ENCODE measurements at places on chromosomes 3 and 15. TPM values are rescaled to one million over a fixed set of nuclear protein-coding genes. Genes with fewer than 3 reads are reported as not detected.

DNA sequence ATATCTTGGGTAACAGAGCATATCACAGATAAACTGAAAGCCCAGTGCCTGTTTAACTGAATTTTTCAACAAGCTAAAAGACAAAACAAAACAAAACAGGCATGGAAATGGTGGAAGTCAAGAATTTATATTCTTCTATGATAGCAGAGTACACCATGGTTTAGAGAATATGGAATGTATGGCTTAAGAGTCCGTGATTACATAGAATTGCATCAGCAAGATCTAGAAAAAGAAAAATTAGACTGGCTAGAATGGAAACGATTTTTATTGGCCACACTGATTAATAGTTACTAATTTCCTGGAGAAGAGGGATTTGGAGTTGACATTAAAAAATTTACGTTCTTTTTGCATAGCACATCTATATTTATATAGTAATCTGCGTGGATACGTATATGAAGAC lies 435.2 kb upstream of the DPPA4 start:
- no peak for DNase-seq

DNA sequence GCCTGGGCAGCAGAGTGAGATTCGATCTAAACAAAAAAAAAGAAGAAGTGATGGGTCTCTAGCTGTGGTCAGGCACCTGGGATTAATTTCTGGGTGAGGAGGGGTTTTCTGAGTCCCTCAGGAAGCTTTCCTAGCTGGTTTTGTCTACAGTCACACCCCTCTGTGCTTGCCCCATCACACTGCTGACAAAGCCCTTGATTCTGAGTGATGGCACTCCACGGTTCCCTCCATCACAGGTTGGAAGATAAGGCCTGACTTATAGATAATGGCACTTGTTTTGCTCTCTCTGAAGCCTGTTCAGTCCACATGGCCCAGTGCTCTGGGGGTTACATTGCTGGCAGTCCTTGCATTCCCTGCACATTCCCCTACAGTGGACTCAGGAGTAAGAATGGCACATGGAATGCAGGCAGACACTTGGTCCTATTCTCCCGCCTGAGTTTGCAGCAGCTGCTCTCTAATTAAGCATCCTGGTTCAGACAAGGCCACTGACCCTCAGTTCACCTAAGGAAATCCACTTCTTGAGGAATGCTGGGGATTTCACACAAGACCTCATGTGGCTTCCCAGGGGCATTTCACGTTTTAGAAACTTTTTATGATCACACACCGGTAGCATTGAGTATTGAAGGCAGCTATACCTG lies 81.0 kb upstream of the NMNAT3 start:
- DNase-seq = no peak

DNA sequence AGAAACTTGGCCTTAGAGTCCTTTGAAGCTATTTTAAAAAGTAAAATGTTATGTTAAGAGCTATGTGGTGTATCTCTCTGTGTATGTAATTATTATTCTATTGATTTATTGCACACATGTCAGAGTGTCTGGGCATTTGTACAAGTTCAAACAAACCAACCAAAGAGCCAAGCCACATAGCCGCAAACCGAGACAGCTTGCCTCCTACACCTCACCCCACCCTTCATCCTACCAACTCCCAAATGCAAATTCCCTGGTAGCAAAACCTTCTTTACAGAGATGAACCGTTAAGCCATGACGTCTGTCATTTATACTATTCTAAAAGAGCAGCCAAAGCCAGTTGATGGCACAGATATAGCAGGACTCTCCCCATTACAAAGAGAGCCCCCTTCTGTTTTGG lies 332.3 kb downstream of the ERC2 start:
- no peak for DNase-seq

GRCh38 chr3:154139996-154140436 lies 18.8 kb downstream of the ARHGEF26 start:
- no peak for DNase-seq

Gene CLDN11
- total RNA-seq = 32.0 TPM

Data from PC-3 (cell line).